ENCODE measurements at places on chromosomes 7 and 10. TPM values are rescaled to one million over a fixed set of nuclear protein-coding genes. Genes with fewer than 3 reads are reported as not detected.

The NKX2-3 gene
- polyA plus RNA-seq: 0.09 TPM

The UPF2 gene
- 13.7 TPM for polyA plus RNA-seq

The CFAP70 gene
- polyA plus RNA-seq: 14.3 TPM

The LRRC18 gene
- 0.07 TPM for polyA plus RNA-seq
